ENCODE measurements at places on chromosomes 1 and 21. TPM values are rescaled to one million over a fixed set of nuclear protein-coding genes. Genes with fewer than 3 reads are reported as not detected.

Gene PEF1
- total RNA-seq, result 75.1 TPM

Gene RGS21
- total RNA-seq, result not detected

Gene BCL2L15
- under 0.01 TPM for total RNA-seq

Gene GPR157
- total RNA-seq, result 4.8 TPM

Gene KRTAP19-5
- not detected for total RNA-seq

Gene DMBX1
- total RNA-seq, result not detected

Gene NBL1
- total RNA-seq, result 178 TPM

Gene C2CD2
- total RNA-seq, result 30.6 TPM

Gene ATP5PF
- total RNA-seq, result 49.9 TPM

Gene CFAP141
- not detected for total RNA-seq

Gene LCE1F
- not detected for total RNA-seq

Gene OR14I1
- not detected for total RNA-seq

Gene OR2AK2
- not detected for total RNA-seq

Gene CLCA4
- total RNA-seq, result not detected

Gene TGFB2
- 0.97 TPM for total RNA-seq

Gene PLA2G5
- 1.0 TPM for total RNA-seq

Gene C21orf58
- total RNA-seq, result 4.9 TPM

Gene RCAN3
- 2.4 TPM for total RNA-seq

Gene PLPP3
- total RNA-seq, result 11.5 TPM

Gene LCE3E
- total RNA-seq, result not detected

Gene PROX1
- 0.49 TPM for total RNA-seq

Gene C8A
- not detected for total RNA-seq

Gene GPR25
- total RNA-seq, result not detected

Gene CYP4Z1
- not detected for total RNA-seq

Gene MATN1
- total RNA-seq, result 0.13 TPM

Gene TINAGL1
- total RNA-seq, result 542 TPM

All from bladder microvascular endothelial cell (primary cell).